ENCODE measurements at places on chromosomes 1 and 21.

DNA sequence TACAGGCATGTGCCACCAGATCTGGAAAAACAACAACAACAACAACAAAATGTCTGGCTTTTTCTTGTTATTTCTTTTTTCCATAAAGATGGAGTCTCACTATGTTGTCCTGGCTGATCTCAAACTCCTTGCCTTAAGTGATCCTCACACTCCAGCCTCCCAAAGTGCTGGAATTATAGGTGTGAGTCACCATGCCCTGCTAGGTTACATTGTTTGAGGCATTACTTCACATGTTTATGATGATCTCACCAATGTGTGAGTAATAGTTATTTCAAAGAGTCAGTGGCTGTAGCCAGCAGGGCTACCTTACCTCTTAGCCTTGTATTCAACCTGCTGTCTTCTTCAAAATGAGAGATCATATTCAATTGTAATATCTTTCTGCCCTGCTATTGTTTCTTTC lies 445.7 kb downstream of the AMY1C start:
- no peak for DNase-seq

DNA sequence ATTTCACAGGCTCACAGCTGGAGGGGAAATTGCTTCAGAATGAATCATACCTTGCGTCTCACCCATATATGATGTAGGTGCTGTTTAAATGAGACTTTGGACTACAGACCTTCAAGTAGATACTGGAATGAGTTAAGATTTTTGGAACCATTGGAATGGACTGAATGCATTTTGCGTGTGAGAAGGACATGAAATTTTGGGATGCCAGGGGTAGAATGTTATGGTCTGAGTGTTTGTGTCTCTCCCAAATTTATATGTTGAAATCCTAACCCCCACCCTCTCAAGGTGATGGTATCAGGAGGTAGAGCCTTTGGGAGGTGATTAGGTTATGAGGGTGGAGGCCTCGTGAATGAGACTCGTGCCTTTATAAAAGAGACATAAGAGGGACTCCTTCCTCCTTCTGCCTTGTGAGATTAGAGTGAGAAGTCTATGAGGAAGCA lies 41.4 kb downstream of the KCNK1 start:
- DNase-seq, result no peak

- DNase-seq, result no peak
Observed at GRCh38 chr1:41364442-41365319, 3.4 kb downstream of the FOXO6 start.

DNA sequence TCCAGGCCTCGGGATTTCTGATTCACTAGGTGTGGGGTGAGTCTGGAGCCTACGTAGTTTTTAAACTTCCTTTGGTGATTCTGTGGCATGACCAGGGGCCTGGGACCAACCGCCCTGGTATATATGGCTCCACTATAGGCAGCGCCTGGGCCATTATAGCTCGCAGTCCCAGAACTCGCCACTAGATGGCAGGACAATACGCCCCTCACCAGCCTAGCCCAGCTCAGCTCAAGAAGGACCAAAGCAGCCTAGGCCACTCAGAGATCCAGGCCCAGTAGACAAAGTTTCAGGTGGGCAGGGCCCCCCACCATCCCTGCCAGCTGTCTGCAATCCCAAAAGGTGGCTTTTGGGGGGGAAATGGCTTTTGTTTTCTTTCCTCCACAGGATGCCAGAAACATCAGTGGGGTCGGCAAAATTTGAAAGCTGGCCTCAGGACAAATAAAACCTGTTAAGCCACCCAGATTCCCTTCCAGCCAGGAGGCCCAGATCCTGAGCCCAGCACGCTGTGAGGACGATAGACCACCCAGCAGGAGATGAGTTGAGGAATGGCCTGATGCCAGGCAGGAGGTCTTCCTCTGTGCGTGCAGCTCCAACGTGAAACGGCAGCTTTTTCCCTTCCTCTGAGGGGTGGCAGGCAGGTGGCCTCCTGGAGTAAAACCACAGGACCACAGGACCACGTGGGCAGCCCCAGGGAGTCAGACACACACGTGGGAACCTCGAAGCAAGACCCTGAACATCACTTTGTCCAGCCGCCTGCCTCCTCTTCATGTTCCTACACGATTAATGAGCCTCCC lies 24.8 kb upstream of the TMEM51 start:
- DNase-seq, result no peak

GRCh38 chr1:208069317-208069716 lies 158.4 kb upstream of the CD34 start:
- no peak for DNase-seq

GRCh38 chr1:15674386-15675159 lies 9.5 kb upstream of the PLEKHM2 start:
- DNase-seq, result no peak

- no peak for DNase-seq
Observed at GRCh38 chr1:193674292-193674944, 488.0 kb upstream of the B3GALT2 start.

DNA sequence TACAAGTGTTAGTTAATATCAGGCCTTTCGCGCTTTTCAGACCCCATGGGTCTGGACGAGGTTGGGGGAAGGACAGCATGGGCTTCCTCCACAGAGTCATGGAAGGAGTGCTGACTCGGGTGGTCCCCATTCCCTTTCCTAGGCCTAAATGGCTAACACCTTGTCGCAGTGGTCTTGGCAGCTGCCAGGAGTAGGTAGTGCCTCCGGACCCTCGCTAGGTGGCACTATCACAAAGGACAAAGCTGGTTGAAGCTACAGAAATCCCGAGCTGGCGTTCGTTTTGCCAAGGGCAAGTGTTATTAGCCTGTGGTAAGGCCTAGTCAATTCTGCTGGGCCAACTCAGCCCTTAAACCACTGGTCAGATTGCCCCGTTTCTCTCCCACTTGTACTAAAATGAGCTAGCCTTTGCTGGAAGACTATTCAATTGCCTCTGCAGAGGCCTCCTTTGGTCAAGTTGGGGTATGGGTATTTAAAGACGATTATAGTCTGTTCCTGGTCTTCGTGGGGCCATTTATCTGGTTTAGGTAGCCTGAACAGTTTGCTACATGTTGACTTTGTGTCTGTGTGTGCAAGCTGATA lies 1.1 kb upstream of the UBE2Q1 start:
- DNase-seq, result peak; percentile 95

GRCh38 chr21:41966872-41967621 lies 13.2 kb upstream of the C2CD2 start:
- no peak for DNase-seq

- DNase-seq, result no peak
Observed at GRCh38 chr1:86195281-86195680, 38.7 kb upstream of the COL24A1 start.

- DNase-seq, result no peak
Observed at GRCh38 chr1:6370006-6370405, 23.6 kb downstream of the ACOT7 start.

- DNase-seq, result no peak
Observed at GRCh38 chr1:21725748-21726392, 56.7 kb upstream of the RAP1GAP start.

- DNase-seq, result no peak
Observed at GRCh38 chr1:197096137-197096536, 29.1 kb upstream of the F13B start.

DNA sequence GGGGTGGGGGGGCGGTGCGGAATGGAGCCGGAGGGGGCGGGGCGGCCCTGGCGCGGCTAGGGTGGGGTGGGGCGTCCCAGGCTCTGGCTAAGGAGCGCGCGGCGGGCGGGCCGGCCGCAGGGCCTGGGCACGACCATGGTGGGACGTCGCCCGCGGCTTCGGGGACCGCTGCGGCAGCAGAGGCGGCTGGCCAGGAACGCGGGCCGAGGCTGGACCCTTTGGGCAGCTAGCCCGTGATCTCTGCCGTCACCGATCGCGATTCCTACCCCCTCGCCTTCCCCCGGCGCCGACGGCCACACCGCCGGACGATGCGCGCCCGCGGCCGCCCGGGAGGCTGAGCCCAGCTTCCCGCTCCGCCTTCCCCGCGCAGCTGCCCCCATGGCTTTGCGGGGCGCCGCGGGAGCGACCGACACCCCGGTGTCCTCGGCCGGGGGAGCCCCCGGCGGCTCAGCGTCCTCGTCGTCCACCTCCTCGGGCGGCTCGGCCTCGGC lies at the start of gene MAP3K21:
Gene MAP3K21, plus strand, starts transcription at position 74 of the 491 bp plus-strand sequence. Its CDS starts 305 bp downstream, at position 379.
- DNase-seq, result no peak

DNA sequence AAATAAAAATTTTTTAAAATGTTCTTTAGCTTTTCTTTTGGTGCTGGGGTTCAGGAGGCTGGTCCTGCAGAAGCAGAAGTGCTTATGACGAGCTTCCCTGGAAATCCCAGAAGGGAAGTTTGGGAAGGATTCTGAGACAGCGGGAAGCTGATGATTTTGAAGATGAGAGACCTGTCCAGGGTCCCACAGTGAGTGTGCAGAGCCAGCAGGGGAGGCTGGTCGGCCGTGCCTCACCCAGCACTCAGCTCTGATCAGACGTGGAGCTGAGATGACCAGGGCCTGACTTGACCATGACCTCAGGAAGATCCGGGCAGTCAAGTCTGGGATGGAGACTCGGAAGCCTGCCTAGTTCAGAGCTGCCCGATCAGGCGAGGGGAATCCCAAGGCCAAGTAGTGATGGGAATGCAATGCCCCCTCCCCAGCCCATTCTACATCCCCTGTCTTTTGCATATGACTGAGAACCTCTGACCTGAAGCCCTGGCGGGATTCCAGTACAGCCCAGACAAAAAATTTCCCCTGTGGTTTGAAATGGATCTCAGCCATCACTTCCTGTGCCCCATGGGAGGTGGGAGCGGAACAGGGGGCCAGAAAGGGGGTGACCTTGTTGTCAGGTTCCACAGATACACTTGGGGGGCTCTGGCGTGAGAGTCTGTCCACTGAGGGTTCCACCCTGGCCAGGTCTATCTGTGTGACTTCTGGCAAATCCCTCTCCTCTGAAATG lies 96.8 kb upstream of the RUNX3 start:
- no peak for DNase-seq

DNA sequence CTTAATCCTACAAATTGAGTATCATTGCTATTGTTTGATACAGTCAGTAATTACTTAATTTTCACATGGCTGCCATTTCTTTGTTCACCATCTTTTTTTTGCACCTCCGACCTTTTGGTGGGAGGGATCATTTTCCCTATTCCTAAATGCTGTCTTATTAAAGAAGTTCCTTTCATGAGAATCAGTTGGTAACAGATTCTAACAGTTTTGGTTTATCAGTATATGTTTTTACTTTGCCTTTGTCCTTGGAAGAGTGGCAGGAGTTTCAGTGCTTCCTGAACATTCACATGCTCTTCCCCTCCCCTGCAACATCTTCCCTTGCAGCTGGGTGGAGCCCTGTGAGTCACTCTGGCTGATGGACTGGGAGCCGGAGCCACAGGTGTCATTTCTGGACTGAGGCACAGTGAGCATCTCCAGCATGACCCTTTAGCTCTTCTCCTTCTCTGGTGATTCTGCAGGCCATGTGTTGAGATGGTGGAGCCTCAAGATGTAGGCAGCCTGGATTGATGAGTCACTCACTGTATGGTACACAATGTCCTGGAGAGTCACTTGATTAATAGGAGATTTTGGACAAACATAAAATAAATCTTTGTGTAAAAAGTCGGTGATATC lies 217.7 kb downstream of the URB2 start:
- no peak for DNase-seq

- peak; percentile 32 for DNase-seq
Observed at GRCh38 chr1:155219592-155220031, 11.1 kb downstream of the MTX1 start.

DNA sequence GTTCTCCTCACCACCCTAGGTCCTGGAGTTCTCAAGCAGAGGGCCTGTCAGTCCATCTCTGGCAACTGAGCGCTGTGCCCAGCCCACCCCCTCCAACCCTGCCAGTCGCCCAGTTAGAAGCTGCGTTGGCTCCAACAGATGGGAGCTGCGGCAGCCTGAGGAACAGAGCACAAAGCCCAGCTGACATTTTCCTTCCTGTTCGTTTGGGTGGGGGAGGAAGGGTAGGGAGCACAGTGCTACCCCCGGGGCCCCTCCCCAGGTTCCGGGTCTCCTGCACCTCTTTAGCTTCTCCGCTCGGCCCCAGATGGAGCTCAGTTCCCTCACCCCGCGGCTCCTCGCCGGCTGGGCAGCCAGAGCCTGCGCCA lies 1.4 kb downstream of the LRRN2 start:
- no peak for DNase-seq

DNA sequence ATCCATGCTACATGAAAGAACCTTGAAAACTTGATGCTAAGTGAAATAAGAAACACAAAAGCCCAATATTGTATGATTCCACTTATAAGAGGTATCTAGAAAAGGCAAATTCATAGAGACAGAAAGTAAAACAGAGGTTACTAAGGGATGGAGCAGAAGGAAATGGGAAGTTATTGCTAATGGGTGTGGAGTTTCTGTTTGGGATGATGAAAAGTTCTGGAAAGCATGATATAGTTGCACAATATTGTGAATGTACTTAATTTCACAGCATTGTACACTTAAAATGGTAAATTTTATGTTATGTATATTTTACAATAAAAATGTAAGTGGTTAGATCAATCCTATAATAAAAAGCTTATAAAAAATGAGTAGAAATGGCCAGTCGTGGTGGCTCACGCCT lies 1.6 kb upstream of the NECAP2 start:
- no peak for DNase-seq

GRCh38 chr1:158290321-158290844 lies 660 bp downstream of the CD1C start:
- DNase-seq, result no peak

- no peak for DNase-seq
Observed at GRCh38 chr1:6962996-6963911, 178.0 kb downstream of the CAMTA1 start.

DNA sequence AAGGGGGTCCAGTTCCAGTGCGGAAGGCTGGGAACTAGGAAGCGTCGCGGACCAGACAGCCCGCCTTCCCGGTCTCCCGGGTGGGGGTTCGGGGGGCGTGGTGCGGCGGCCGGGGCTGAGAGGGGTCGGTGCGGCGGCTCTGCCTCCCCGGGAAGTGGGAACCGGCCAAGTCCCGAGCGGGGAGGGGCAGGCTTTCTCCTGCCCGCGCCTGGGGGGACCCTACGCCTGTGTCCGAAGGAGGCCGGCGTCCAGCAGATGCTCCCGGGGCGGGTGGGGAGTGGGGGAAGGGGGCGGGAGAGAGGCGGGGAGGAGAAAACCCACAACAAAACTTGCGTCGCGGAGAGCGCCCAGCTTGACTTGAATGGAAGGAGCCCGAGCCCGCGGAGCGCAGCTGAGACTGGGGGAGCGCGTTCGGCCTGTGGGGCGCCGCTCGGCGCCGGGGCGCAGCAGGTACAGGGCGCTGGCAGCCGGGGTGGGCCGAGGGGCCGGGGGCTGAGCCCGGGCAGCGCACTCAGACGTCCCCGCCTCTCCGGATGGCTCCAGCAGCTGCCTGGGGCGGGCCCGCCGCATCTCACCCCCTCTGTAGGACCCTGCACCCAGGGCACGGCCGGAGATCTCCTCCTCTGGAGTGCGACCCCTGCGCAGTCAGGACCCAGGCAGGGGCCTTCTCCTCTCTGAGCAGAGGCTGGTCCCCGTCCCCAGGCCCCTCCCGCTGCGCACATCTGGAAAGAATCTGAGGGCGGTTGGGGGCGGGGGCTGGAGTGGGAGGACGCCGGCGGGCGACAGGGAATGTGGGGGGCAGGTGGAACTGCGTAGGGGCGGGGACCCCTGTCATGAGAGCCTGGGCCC lies at the start of gene PODN:
Gene PODN, plus strand, starts transcription at position 355 of the 849 bp plus-strand sequence. CDS start 7,643 bp downstream, outside the sequence.
- DNase-seq, result no peak

GRCh38 chr1:222867316-222867715 lies 52.5 kb downstream of the DISP1 start:
- no peak for DNase-seq
